Psoas muscle (tissue), 8 donors: ENCODE measurements at places on chromosomes 11 and 22.

- no peak for DNase-seq
Measured at GRCh38 chr11:11558826-11559225, 63.0 kb downstream of the GALNT18 start.

- DNase-seq, result no peak
Measured at GRCh38 chr11:58562375-58562800, 13.3 kb downstream of the LPXN start.

DNA sequence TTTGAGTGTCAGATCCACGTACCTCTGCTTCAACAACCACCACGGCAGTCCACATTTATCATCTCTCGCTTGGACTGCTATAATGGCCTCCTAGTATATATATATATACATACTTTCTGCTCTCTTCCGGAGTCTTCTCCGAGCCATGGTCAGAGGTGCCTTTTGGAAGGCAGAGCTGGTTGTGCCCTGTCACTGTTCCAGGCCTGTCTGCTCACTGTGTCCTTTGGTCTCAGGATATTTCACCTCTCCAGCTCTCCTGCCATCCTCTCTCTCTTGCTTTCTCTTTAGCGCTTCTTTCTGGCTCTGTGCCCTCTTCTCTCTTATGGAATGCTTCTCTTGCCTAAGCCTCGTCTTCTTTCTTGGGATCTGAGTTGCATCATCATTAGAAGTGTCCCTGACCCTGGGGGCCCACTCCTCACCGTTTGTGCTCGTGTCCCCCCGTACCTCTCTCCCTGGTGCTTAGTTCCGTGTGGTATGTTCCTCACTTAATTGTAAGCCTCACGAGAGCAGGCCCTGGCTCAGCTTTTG lies 86.1 kb upstream of the RASSF10 start:
- DNase-seq, result no peak

DNA sequence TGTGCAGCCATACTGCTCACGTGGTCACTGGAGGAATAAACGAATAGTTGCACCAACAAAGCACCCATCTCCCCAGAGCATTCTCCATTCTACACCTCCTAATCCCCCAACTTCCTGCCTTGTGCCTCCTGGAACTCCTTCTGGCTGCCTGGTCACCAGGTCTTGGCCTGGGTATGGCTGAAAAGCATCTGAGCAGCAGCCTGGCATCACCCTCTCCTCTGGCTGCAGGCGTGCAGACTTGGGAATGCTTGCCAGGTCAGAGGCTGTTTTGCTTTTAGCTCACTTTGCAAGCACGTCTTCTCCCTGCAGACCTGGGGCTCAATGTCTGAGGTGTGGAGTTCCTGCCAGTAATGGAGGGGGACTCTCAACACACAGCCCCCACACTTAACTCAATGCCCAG lies 33.3 kb upstream of the KCNJ11 start:
- no peak for DNase-seq

GRCh38 chr11:62716816-62717215 lies 9.3 kb downstream of the GNG3 start:
- no peak for DNase-seq

DNA sequence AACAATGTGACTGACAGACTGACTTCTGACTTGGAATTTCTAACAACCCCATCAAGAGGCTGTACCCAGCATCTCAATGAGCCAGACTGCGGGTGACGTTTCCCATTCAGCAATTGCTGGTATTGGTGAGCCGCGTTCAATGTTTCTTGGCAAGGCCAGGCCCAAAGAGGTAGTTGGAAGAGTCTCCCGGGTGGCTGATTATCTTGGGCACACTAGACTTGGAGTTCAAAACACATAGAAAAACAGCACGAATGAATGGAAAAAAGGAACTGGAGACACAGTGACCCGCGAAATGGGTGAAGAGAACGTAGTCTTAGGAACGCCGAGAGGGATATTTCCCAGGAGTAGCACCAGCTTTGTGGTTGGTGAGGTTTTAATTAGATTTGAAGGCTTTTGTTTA lies 115.7 kb downstream of the RPS6KA4 start:
- no peak for DNase-seq

- no peak for DNase-seq
Measured at GRCh38 chr11:15724601-15725000, 609.9 kb downstream of the INSC start.

GRCh38 chr22:43482318-43482625 lies 70.5 kb downstream of the MPPED1 start:
- DNase-seq, result no peak

DNA sequence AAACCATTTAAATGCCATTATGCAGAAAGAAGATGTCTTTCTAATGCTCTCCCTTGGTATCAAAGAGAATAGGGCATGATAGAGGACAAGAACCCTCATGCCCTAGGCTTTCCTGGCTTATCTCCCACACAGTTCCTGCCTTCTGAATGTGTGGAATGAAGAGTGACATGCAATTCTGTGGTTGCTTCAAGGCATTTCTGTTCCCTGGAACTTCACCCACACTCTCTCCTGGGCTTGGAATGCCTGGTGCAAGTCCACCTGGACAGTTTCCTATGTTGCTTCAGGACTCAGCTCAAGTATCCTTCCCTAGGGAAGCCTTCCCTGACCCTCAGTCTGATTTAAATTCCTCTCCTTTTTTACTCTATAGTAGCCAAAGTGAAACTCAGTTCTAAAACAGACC lies 53.8 kb upstream of the DRD2 start:
- no peak for DNase-seq

DNA sequence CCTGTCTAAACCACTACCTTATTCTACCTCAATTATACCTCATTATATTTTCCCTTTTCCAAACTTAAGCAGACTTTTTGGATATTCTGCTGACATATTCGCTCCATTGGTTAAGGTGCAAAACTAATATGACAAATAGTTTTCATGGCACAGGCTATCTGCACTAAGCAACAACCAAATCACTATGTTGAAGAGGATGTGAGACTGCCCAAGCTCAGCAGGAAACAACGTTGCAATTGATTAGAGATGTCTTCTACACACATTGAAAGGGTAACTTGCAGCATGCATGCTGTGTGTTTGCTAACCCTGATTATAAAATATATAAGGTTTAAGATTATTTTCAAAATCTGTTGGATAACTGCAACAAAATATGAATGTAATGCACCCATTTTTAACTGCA lies 61.6 kb downstream of the STK33 start:
- DNase-seq, result no peak

DNA sequence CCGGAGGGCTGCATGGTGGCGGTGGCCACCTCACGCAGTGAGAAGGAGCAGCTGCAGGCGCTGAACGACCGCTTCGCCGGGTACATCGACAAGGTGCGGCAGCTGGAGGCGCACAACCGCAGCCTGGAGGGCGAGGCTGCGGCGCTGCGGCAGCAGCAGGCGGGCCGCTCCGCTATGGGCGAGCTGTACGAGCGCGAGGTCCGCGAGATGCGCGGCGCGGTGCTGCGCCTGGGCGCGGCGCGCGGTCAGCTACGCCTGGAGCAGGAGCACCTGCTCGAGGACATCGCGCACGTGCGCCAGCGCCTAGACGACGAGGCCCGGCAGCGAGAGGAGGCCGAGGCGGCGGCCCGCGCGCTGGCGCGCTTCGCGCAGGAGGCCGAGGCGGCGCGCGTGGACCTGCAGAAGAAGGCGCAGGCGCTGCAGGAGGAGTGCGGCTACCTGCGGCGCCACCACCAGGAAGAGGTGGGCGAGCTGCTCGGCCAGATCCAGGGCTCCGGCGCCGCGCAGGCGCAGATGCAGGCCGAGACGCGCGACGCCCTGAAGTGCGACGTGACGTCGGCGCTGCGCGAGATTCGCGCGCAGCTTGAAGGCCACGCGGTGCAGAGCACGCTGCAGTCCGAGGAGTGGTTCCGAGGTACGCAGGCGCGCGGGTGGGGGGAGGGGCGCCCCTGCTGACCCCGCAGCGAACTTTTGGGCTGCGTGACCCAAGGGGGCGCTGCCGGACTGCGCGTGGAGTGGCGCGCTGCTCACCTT lies 670 bp downstream of the NEFH start:
- DNase-seq, result no peak

DNA sequence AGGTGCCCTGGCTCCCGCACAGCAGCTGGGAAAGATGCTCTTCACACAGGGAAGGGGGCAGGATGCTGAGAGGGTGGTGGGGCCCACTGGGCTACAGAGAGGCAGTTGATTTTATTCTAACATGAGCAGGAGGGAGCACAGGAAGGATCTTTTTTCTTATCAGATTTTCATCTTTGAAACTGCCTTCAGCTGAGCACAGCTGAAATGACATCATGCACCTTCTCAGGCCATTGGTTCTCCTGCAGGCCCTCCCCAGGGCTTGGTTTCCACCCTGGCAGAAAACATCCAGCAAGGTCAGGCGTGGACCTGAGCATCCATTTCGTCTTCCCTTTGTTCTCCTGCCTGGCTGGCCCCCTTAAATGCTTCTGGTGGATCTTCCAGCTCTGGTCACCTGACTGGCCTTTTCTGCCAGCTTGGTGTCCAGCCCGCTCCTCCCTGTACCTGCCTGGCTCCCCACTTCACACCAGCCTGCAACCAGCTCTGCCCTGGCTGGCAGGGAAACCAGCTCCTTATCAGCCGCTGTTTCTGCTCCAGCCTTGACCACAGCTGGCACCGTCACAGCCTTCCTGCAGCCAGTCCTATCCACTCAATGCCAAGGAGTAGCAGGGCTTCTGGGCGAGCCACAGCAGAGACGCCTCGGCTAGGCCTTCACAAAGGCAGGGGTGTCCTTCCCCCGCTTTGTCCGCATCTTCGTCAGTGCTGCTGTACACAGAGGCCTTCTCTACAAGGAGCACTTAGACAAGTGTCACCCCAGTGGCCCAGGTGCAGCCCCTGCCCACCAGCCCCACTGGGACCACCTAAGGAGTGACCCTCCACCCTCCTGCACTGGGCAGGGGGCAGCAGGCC lies 36.5 kb downstream of the TOM1 start:
- DNase-seq, result no peak

DNA sequence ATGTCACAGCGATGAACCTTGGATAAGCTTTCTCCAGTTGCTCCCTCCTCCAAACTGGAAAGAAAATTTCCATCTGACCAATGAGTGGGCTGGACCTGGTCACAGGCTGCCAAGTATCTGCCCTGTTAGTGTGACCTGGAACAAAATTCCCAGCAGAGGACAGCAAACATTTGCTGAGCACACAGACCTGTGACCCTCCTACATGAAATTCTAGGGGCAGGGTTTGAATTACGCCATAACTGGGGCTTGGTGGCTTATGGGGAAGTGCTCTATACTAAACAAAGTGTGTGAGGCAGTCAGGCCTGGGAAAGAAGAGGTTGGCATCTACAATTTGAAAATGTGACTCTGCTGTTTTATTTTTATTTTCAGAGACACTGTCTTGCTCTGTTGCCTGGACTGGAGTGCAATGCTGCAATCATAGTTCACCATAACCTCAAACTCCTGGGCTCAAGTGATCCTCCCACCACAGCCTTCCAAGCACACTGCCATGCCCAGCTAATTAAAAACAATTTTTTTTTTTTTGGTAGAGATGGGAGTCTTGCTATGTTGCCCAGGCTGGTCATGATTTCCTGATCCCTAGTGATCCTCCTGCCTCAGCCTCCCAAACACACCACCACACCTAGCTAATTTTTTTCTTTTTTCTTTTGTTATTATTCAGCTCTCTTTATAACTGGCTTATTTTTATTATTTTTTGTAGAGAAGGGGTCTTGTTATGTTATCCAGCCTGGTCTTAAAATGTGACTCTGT lies 13.6 kb upstream of the XBP1 start:
- no peak for DNase-seq

GRCh38 chr22:49039625-49040024 lies 788.0 kb downstream of the BRD1 start:
- no peak for DNase-seq
